Hindlimb muscle (tissue), 1 donor: ENCODE measurements at places on chromosomes 1 and 21.

DNA sequence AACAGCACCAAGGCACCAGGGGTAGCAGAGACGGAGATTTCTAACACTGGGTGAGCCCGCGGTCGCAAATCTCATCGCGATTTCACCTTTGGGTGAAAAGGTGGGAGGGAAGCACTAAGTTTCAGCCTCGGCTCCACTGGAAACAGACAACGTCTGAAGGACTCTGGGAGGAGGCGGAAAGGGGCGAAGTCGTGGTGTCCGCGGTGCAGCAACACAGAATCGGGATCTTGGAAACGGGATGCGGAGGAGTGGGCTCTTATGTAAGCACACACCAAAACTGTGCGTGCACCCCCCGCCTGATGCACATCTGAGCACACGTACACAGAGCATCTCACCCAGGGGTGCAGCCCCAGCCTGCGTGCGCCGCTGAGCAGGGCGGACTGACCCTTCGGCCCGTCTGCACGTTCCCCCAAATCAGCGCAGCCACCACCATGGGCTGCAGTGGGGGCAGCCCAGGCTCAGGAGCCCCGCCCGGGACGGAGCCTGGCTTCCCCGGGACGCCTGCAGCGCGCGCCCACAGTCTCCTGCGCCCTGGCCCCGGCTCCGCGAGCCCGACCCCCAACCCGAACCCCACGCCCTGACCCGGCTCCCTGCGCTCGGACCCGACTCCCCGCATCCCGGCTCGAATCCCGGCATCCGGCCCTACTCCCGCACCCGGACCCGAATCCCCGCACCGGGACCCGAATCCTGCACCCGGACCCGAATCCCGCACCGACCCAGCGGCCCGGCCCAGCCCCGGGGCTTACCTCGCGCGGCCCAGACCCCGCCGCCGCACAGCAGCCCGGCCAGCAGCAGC lies 670 bp downstream of the CLSTN1 start:
- no peak for DNase-seq

DNA sequence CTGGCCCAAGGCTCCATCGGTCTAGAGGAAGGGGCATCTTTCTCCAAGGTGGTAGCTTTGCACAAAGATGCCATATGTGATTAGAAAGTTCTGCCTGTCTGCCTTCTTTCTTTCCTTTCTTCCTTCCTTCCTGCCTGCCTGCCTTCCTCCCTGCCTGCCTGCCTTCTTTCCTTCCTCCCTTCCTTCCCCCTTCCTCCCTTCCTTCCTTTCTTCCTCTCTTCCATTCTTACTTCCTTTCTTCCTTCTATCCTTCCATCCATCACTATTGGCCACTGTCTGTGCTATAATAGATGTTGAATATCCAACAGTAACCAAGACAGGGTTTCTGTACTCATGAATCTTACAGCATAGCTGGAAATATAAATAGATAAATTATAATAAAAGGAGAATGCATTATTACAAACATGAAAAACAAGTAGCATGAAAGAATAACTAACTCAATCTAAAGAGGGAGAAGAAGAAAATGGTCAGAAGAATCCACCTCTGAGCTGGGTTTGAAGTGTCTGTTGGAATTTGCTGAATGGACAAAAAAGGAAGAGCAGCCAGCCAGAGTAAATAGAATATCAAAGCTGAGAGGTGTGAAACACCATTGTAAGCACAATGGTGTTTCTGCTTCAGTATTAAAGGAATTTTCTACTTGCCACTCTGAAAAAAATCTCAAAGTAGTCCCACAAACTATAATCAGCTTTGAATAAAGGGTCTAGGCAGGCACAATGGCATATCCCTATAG lies 250.6 kb upstream of the NR5A2 start:
- no peak for DNase-seq

- DNase-seq: peak; percentile 94
These were observed 2.4 kb upstream of the NFIA start for GRCh38 chr1:61079898-61080336.

DNA sequence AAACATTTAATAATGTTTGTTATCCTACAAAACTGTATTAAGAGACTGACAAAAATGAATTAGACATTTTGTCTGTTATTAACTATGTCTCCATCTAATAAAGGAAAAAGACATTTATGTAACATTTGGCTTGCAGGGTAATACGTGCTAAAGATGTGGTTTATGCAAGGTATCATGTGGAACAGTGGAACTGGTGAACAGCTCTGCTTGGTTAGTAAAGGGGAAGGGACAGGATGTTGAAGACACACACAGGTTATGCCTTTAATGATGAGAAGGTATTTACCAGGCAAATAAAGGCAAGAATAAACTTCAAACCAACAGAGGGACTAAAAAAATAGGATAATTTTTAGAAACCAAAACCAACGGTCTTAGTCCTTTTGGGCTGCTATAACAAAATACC lies 93.1 kb downstream of the UCHL5 start:
- DNase-seq: no peak

- DNase-seq: no peak
These were observed 61.1 kb downstream of the FYB2 start for GRCh38 chr1:56758135-56758534.

GRCh38 chr1:169648709-169649108 lies 18.8 kb upstream of the SELP start:
- no peak for DNase-seq

GRCh38 chr1:16882986-16883385 lies 12.8 kb upstream of the RNU1-2 start:
- DNase-seq: no peak
